Hippocampal formation (tissue), 2 donors: ENCODE measurements at places on chromosomes 4 and X.
A peak's percentile ranks its signal among the peaks of the same experiment; 100 is the strongest.

DNA sequence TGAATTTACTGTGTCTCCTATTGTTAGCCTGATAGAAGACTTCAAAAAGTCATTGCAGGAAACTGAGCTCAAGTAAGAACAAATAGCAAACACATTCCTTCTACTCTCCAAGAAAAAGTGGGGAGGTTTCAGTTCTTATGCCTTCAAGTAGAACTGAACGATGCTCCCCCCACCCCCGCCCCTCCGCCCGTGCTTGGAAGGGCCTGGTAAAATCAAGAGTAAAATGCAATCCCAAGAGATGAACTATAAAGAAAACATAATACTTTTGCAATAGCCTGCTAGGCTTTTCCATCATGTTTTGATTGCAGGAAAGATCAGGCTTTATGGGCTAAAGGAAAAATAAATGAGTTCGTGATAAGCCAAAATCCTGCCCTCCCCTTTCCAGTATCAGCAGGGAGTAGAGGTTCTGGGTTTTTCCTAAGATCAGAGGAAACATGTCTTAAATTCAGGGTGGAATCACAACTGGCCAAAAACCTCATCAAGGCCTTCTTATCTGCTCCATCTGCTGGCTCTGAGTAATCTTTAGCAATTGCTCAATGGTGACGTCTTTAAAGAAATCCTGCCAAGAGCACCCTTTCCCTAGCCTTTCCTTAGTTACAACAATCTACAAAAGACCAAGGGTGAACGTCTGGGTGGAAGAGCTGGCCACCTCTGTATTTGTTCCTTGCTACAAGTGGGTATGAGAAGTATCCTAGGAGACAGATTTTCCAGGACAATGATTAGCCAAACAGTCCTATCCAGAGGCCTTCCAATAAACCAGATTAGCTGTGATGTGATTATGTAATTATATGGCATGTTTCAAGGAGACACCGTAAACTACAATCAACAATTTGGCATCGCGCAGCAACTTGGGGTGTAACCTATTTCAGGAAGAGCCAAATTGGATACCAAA is 66.3 kb upstream of the FAM9C start:
- DNase-seq: no peak

GRCh38 chrX:136310411-136310810 is 9.6 kb downstream of the ADGRG4 start:
- DNase-seq: no peak

- DNase-seq: no peak
Observed at GRCh38 chr4:188139671-188140070, 430 bp downstream of the TRIML1 start.

- no peak for DNase-seq
Observed at GRCh38 chr4:166816890-166817289, 417.4 kb downstream of the SPOCK3 start.

GRCh38 chr4:602559-602942 is 22.8 kb upstream of the PDE6B start:
- no peak for DNase-seq

GRCh38 chrX:6262959-6263358 is 34.3 kb upstream of the NLGN4X start:
- DNase-seq: no peak

DNA sequence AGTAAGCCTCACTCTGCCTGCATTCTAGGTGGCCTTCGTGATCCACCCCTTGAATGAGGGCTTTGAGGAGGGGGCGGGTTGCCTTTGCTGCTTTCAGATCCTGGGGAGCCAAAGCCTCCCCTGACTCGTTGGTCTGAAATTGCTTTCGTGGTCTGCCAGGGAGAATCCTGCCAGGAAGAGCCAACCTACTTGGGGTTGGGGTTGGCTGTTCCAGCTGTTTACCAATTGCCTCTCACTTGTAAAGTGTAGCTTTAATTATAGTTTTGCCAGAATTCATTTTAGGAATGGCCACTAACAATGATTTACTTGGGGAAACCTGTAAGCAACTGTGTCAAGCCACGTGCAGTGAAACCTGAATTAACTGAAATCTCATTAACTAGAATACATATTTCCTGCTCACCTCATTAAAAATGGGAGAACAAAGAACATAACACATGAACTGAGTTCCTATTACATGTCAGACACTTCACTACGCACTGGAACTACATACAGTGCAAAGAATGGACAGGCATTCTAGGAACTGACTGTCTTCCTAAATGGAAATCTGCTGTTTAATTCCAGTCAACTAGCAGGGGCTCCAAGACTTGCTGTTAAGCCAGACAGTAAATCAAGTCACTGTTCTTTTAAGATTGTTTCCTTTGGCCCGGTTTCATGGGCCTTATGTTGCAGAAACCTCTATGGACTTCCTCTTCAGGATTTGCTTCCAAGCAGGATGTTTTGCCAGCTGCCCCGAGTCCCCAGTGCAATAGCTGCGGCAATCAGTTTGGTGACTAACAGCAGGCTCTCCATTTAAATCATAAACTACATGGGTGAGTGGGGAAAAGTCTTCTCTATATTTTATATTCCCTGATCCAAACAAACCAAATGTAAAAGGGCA is 16.4 kb upstream of the NKRF start:
- DNase-seq: no peak

DNA sequence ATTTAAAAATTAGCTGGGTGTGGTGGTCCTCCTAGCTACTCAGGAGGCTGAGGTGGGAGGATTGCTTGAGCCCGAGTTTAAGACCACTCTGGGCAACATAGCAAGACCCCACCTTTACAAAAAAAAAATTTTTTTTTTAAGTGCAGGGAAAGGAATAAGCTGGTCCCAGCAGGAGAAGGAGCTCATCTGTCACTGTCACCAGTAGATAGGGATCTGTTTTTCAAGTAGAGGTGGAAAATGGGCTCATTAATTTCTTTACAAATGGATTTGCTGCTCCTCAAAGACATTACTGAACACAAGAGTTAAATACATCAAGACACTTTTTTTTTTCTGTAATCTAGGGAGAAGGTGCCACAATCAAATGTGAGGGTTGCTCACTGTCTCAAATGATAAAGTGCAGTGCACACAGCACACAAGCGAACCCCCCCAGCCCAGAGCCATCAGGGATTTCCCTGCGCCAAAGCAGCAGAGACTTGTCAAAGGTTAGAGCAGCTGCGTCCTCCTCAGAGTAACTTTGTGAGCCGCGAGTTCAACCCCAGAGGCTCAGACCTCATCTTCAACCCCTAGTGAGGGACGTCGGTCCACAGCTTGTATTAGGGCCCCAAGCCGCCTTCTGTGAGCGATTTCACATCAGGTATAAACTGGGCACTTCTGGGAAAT is 14.3 kb upstream of the MTNR1A start:
- no peak for DNase-seq

DNA sequence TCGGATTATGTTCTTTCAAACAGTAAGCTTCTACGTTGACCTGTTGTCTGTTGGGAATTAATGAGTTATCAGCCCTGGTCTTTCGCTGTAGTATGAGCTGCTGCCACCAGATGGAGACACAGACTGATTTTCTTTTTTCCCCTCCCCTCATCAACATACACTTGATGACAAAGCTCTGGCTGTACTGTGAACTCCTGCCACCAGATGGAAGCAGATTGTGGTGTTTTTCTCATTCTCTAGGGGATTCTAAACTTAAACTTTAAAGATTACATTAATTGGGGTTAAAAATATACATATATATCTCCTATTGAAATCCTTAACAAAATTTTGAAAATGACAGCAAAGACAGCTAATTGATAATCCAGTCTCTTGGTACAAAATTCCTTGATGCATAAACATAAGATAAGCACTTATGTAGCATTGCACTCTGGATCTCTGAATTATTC is 44.8 kb downstream of the SMS start:
- peak; percentile 25 for DNase-seq

- DNase-seq: no peak
Observed at GRCh38 chr4:158203436-158203835, 6.8 kb upstream of the TMEM144 start.

GRCh38 chrX:136162827-136163570 is 15.7 kb downstream of the FHL1 start:
- DNase-seq: no peak

GRCh38 chrX:16836371-16836770 is 33.8 kb downstream of the RBBP7 start:
- peak; percentile 1 for DNase-seq

DNA sequence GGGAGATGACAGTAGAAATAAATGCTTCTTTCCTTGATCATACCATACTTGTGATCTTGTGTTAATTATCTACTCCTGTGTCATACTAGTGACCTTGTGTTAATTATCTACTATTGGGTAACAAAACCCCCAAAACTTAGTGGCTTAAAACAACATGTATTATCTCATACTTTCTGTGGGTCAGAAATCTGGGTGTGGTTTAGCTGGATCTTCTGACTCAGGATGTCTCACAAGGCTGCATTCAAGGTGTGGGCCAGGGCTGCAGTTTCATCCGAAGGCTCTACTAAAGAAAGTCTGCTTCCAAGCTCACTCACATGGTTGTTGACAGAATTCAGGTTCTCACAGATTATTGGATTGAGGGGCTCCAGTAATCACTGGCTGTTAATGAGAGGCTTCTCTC is 70.3 kb upstream of the NDP start:
- DNase-seq: no peak

DNA sequence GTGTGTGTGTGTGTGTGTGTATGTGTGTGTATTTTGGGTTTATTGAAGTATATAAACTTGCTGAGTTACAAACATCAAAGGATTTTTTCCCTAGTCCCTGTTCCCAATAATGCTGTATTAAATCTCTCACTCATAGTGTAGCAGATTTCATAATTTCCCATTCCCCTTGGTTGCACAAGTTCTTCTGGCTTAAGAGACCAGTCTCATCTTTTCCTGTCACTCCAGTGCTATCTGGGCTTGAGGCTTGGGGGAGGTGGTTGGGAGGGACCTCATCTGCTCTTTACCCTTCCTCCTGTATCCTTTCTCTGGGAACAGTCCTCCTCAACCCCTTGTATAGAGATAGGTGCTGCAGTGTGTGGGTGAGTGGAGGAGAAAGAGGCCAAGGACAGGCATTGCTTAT is 285.4 kb upstream of the BOD1L1 start:
- no peak for DNase-seq

DNA sequence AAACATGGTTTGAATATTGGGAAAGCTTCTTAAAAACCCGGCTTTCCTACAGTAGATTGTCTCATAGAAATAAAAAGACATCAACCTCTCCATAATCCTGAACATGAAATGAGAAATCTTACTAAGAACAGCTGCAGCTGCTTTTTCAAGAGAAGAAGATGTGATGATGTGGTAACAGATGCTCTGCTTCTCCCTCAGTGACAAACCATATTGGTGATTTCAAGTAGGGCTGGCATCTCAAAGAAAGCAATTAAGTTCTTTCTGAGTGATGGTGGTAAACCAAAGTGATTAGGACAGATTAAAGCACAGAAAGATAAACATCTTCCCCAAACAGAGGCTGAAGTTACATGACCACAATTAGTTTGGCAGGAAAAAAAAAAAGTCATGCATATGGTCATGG is 1477.7 kb downstream of the RAPGEF2 start:
- no peak for DNase-seq

GRCh38 chr4:173731257-173731656 is 201.2 kb upstream of the HAND2 start:
- no peak for DNase-seq

- DNase-seq: no peak
Observed at GRCh38 chr4:56971383-56971782, 6.0 kb downstream of the NOA1 start.

- no peak for DNase-seq
Observed at GRCh38 chr4:146308951-146309350, 94.6 kb downstream of the REELD1 start.

GRCh38 chrX:476724-477075 is 90.0 kb upstream of the PPP2R3B start:
- no peak for DNase-seq

- no peak for DNase-seq
Observed at GRCh38 chr4:6361076-6361784, 91.6 kb downstream of the WFS1 start.

- no peak for DNase-seq
Observed at GRCh38 chrX:456146-456545, 69.4 kb upstream of the PPP2R3B start.

DNA sequence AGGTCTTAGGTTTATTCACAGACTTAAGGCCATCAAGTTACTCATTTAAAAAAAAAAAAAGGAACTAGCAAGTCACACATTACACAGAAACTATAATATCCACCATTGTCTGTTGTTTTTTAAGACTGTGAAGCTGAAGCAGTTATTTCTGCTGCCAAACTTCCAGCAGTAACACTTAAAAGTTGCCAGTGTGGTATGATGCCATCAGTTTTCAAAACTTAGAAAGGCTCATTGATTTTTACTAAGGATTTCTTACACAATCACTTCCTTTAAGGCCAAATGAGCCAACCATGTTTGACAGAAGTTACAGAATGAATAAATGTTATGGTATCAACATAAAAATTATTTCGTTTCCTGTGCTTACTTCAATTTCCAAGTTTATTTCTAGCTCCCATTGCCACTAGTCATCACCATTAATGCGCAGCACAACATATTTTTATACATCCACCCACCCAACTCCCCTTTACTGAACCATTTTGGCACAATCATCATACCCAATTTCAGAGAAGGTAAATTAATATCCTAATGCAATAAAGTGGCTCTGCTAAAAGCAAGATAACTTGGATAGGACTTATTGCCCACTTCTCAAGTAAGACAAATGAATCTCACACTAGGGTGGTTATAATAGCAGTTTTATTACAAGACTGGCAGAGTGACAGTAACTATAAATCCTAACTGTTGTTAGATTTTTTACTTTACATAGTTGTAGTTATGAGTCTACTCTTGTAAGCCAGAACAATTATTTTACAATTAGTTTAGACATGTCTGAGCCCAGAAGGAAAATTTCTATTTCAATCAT is 13.1 kb downstream of the PDGFC start:
- DNase-seq: no peak

DNA sequence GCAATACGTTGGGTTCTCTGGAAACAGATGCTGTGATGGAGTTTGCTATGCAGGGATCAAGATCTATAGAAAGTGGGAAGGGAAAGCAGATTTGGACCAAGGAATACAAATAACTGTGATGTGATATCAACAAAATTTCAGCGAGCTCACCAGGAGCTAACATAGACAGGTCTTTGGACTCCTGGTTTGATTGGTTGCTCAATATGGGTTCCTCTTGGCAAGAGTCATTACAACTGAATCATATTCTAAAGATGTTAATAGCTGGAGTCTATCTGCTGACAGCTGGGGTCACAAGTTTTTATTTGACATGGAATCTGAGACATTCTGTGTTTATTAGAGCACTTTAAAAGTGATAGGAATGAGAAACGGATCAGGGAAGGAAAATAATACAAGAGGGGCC is 637.6 kb upstream of the GNPDA2 start:
- no peak for DNase-seq

DNA sequence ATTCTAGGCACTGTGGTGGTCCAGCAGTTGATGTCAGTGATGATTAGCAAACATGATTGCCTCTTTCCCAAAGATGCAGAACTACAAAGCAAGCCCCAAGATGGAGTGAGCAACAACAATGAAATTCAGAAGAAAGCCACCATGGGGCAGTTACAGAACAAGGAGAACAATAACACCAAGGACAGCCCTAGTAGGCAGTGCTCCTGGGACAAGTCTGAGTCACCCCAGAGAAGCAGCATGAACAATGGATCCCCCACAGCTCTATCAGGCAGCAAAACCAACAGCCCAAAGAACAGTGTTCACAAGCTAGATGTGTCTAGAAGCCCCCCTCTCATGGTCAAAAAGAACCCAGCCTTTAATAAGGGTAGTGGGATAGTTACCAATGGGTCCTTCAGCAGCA is 365.3 kb downstream of the MAPK10 start:
- DNase-seq: no peak
